ENCODE measurements at places on chromosomes 11 and 22.

DNA sequence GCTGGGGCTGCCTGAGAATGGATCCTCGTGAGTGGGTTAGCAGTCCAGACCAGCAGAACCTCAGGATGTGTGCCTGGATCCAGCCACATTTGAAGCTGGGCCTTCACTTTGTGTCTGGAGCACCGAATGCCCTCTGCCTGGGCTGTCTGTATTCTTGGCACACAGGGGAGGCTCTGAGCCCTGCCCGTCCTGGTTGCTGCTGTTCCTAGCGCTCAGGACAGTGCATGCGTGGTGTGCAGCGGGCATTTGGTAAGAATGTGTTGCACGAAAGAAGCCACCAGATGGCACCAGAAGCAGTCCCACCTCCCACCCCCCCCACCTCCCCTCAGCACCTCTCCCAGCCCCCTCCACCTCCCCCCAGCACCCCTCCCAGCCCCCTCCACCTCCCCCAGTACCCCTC, 4.1 kb upstream of the MAPK11 start:
- DNase-seq, result no peak

DNA sequence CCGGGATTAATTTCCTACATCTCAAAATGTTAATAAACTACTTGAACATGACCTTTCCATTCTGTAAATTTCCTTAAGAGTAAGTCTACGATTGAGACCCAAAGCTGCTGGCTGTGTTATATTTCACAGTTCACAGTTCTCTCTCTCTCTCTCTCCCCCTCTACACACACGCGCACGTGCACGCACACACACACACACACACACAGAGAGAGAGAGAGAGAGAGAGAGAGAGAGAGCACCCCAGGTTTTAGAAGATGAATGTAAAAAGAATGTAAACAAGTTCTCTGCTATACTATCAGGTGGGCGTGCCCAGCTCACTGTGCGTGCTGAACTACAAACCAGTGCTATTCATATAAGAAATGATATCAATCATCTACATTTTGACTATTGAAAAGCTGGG, 3.3 kb downstream of the BDNF start:
- no peak for DNase-seq

DNA sequence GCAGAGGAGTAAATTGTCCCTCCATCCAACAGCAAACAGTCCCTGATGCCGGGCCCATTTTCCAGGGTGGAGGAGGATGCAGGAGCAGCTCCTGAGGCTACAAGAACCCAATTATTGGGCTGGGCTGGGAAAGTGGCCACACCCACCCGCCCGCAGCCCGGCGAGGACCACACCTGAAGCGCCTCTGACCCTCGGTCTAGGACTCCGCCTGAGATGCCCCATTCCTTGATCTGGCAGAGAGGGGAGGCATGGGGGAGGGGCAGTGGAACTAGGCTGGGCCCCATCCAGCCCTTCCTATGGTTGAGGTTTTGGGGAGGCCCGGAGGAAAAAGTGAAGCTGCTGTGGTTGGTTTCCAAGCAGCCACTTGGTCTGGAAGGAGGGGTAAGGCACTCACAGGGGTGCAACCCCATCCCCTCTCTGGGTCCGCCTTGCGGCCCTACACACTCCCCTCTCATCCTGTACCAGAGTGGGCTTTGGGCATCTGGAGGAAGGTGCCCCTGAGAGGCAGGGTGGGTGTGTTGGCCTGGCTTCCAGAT, 2.4 kb upstream of the LGALS1 start:
- no peak for DNase-seq

DNA sequence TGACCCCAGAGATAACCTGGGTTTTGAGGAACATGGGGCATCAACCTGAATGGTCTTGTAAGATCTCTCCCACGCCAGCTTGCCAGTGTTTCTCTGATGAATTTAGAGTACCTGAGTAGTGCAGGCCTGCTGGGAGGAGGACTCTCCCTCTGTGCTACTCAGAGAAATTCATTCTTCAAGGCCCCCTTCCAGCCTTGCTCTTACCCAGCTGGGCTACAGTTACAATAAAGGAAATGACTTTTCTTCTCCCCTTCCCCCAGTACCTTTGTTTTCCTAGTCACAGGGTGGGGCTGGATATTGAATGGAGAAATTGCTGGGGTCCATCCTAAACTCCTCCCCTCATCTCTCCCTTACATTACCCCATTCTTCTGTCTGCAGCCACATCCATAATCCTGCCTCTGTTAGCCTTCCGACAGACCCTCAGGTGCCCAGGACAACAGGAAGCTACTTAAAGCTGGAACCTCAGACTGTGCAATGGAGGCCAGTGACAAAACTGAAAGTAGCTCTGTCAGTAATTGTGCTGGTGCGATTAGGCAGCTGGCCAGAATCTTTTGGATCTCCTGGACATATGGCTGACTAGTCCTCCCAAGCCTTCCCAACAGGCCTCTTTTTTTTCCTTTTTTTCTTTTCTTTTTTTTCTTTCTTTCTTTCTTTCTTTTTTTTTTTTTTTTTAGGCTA, 17.4 kb downstream of the LIMK2 start:
- no peak for DNase-seq

DNA sequence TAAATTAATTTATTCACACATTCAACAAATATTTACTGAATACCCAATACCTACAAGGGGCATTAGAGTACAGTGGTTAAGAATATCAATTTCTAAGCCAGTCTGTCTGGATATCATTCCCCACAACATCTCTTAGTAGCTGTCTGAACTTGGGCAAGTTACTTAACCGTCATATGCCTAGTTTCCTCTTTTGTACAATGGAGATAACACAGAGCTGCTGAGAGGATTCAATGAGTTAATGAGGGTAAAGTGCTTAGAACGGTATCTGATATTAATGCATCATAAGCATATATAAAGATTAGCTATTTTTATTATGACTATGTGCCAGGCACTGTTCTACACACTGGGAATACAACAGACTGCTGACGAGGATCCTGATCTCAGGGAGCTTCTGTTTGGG, 116.4 kb downstream of the APOL5 start:
- no peak for DNase-seq

DNA sequence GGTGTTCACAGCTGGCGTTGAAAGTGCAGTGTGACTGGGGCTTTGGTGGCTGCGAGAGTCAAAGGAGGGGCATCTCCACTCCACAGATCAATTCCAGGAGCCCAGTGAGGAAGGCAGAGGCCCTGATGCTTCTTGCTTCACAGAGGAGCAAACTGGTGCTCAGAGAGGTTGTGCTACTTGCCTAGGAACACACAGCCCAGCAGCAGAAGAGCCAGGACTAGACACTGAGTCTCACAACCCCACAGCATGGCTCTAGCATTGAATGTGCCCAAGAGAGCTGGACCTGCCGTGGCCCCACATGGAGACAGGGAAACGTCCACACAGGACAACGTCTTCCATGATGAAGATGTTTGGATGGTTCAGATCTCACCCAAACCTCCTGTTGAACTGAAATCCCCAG, 33.3 kb downstream of the LINC01488 start:
- no peak for DNase-seq

GRCh38 chr11:10304495-10305261, at the start of gene ADM:
TSS of gene ADM (plus strand) at chr11:10305073. CDS start at chr11:10305701, 628 bp downstream.
- DNase-seq, result peak; percentile 81

DNA sequence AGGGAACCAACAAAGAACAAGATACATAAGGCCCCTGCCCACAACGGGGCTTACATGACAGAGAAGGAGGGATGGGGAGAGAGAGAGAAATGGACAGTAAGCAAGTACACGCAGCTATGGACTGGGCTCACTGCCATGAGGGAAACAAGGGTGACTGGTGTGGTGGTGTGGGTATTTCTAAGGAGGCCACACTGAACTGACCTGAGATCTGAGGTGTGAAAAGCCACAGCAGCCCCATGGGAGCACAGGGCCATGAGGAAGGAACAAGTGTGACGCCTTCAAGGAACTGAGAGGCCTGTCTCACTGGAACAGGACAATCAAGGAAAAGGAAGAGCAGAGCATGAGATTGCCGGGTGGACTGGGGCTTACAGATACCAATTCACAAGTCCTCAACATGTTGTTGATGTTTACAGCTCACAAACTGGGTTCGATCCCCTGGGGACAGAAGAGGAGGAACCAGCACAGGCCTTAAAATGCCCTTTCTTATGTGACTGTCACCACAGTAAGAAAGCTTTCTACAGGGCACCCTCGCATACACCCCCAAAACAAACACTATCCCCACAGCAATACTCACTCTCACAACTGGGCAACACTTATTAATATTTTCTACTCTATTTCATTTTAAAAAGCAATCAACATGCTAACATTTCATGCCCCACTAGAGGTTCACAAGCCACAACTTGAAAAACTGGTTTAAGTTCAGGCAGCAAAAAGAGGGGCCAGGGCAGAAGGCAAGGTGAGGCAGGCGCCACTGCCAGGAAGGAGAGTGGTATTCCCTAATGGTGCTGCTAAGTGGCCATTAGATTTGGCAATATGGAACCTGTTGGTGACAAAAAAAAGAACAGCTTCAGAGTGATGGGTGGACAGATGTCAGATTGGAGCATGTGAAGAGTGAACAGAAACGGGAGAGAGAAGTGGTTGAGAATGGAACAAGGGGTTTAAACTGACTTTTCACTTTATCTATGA, 39.1 kb downstream of the TCIRG1 start:
- DNase-seq, result no peak

DNA sequence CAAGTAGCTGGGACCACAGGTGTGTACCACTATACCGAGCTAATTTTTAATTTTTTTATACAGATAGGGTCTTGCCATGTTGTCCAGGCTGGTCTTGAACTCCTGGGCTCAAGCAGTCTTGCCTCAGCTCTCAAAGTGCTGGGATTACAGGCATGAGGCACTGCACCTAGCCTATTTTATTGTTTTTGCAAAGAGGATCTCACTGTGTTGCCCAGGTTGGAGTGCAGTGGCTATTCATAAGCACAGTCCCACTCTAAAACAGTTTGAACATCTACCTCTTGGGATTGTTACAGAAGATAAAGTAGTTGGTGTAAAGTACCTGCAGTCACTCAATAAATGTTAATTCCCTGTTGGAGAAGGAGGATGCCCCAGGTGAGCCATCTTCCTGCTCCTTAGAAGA, 29.1 kb downstream of the XRCC6 start:
- DNase-seq, result no peak

DNA sequence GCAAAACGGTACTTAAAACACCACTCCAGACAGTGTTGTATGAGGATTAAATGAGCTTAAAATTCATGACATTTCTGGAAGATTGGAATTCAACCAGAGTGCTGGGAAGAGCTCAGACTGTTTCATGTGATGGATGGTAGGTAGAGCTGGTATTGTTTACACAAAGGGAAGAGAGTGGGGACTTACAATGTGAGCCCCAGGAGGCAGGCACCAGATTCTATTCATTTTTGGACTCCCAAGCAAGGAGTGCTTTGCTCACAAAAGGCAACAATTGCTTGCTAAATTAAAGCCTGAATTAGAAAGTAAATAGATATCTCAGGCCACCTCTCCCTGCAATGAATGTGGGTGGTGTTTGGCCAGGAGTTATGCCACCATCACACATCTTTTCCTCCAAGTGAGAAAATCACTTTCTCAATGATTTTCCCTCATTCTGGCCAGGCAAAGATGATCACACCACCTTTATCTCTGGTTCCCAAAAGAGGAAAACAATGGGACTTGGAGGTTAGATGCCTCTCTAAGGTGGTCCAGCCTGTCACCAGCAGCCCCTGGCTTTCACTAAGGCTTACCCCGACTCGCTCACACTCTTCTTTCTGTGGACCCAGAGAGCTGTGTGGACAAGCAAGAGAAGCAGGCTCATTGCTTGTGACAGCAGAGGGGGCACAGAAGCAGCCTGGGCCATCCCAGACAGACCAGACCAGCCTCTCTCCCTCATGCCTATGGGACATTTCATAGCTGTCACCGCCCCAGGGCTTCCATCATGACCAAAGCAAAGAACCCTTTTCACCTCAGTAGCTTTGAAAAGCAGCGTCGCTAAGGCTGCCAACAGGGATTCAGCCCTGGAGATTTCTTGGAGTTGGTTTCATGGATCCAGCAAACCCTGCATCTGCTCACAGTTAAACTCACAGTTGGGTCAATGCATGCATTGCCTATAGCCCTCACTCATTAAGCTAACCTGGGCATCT, 63.5 kb upstream of the DRD2 start:
- no peak for DNase-seq

- peak; percentile 91 for DNase-seq
Observed at GRCh38 chr11:119460582-119460981, 37.6 kb upstream of the THY1 start.

- DNase-seq, result no peak
Observed at GRCh38 chr11:59730896-59731565, 17.4 kb upstream of the OR10V1 start.

GRCh38 chr11:36376888-36377758, 81.0 kb downstream of the PRR5L start:
- no peak for DNase-seq

DNA sequence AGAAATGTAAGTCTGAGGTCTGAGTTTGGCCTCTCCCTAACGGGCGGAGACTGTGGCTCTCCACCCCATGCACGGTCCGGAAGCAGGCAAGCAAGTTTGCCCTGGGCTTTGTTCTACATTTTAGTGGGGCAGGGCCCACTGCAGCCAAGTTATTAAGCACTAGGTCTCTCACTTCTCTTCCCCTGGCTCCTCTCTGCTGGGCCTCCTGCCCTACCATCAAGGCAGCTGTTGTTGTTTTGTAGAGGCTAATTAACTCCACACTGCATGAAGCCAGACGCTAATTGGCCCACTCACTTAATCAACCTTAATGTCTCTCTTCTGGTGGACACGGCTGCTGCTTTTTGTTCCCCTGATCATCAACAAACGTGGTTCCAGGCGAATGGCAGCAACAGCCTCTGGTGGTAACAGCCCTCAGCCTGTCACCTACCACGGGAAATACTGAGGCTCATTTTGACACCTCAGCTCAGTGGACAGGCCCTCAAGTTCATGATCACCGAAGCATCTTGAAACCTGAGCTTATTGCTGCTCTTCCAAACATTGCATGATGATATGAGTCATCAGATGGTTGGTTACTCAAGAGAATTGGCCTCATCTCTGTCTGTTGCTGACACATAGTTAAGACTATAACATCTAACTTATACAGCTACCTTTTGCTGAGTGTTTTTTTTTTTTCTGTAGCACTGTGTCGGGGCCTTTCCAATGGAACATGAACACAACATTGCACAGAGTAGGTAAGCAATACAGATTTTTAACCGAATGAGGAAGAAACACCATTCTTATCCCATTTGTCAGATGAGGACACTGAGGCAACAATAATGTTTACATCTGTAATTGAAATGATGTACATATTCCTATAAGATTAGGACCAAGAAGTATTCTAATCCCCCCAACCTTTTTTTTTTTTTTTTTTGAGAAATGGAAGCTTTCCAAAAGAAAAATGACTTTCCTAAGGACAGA, 20.8 kb upstream of the LMO2 start:
- peak; percentile 84 for DNase-seq

DNA sequence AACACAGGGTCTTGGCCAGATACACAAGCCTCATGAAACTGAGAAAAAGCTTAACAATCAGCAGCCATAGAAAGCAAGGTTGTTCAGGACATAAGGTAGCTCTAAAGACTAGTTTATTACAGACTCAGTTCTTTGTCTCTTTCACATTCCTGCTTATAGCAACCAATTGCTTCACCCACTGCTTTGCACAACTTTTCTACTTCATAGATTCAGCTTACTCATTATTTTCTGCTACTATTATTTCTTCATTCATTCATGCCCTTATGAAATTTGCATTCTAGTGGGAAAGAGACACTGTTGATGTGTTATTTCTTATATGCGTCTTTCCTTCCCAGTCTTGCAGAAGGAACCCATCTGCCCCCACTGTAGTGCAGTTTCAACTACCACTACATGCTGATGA, 4.7 kb downstream of the CCDC34 start:
- DNase-seq, result no peak

- DNase-seq, result no peak
Observed at GRCh38 chr22:43948836-43949406, 6.3 kb upstream of the SAMM50 start.

Measured in skeletal muscle cell (primary cell).